Fibroblast of skin of abdomen (primary cell): ENCODE measurements at places on chromosomes 13 and 19.
A peak's percentile ranks its signal among the peaks of the same experiment; 100 is the strongest.

DNA sequence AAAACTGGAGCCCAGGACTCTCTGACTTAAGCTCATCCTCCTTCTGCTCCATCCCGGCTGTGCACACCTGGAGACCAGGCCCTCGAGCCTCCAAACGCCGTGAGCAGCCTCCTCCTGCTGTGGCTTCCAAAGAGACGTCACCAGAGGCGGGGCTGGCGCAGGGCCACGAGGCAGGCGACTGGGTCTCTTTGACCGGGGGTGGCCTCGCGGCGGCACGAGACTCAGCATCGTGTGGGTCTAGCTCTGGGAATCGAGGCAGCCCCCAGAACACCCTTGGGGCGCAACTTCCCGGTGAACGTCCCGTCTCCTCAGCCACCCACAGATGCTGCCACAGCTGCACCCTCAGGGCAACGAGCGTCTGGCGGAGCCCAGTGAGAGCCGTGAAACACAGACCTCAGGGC, 22.8 kb downstream of the RASA3 start:
- no peak for DNase-seq

- peak; percentile 28 for DNase-seq
Observed at GRCh38 chr19:10478476-10478875, 24.7 kb downstream of the KEAP1 start.

GRCh38 chr13:42549552-42549936, 24.4 kb upstream of the TNFSF11 start:
- DNase-seq: no peak

- peak; percentile 93 for DNase-seq
Observed at GRCh38 chr13:42821437-42821836, 40.1 kb downstream of the FAM216B start.

- no peak for DNase-seq
Observed at GRCh38 chr19:30376272-30376671, 4.1 kb downstream of the ZNF536 start.

DNA sequence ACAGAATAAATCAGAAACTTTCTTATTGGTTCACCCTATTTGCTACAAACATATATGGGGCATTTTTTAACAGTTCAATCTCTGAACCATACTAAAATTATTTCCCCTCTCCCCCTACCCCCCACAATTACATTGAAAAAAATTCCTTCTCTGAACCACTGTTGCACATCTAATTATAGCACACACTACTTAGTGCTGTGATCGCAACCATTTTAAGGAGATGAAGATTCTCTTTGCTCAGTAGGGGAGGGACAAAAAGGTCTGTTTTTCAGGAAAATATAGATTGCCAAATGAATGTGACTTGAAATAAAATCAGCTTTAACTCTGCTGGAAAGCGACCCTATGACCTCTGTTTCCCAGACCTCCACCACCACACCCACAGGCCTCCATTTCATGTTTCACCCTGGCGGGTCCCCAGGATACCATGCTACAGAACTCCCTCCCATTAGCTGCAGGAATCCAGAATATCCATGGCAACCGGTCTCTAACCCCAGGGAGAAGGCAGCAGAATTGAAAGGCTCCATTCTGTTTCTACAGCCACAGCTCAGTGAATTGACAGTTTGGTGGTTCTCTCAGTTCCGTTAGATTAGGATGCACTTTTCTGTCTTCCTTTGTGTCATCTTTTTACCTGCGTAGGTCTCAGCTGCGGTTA, 286.3 kb downstream of the TBC1D4 start:
- DNase-seq: no peak

DNA sequence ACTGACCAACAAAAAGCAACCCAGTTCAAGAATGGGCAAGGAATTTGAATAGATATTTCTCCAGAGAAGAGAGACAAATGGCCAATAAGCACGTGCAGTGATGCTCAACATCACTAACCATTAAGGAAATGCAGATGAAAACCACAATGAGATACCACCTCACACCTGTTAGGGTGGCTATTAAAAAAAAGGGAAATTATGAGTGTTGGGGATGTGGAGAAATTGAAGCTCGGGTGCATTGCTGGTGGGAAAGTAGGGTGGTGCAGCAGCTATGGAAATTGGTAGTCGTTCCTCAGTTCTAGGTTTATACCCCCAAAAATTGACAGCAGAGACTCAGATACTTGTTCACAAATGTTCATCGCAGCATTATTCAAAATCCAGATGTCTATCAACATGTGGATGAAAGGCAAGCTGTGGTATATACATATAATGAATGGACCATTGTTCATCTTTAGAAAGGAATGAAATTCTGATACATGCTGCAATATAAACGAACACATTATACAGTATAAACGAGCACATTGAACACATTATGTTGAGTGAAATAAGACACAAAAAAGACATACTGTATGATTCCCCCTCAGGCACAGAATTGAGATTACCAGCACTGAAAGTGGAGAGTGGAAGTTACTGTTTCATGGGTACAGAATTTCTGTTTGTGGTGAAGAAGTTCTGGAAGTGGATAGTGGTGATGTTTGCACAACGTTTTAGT, 927 bp downstream of the CHAMP1 start:
- DNase-seq: no peak

- DNase-seq: no peak
Observed at GRCh38 chr19:52099497-52100138, 4.1 kb upstream of the ZNF841 start.

DNA sequence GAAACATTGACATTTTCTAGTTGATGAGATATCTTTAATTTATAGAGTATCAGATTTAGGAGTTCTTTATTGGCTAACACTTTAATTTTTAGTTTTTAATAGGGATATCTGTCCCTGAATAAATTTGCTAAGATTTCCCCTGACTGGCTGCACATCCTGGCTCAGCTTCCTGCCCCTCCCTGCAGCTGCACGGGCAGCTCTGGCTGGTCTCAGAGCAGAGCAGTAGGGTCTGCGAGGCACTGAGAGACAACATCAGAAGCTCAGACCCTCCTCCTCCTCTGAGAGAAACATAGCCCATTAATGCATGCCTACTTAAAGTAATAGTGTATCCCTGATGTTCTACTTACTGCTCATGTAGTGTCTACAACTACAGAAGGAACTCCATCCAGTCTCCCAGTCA, 139.2 kb downstream of the TNFSF13B start:
- no peak for DNase-seq

DNA sequence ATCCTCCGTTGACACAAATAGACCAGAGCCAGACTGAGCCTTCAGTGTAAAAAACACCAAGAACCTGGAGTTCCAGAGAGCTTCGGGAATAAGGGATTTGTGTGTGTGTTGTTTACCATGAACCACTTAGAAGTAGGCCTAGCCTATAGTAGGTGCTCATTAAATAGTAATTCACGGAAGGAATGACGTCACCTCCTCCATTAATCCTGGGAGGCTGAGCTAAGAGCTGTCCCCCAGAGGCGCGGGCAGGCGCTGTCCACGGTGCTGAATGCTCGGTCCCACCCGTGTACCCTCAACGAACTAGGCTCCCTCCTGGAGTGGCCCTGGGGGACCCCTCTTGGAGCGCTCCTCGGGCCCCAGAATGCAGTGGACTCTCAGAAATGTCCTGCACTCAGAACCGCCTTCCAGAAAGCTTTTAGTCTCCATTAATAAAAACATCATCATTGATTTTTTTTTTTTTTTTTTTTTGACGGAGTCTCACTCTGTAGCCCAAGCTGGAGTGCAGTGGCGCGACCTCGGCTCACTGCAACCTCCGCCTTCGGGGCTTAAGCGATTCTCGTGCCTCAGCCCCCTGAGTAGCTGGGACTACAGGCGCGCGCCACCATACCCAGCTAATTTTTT, 6.5 kb downstream of the UNC13A start:
- peak; percentile 31 for DNase-seq

DNA sequence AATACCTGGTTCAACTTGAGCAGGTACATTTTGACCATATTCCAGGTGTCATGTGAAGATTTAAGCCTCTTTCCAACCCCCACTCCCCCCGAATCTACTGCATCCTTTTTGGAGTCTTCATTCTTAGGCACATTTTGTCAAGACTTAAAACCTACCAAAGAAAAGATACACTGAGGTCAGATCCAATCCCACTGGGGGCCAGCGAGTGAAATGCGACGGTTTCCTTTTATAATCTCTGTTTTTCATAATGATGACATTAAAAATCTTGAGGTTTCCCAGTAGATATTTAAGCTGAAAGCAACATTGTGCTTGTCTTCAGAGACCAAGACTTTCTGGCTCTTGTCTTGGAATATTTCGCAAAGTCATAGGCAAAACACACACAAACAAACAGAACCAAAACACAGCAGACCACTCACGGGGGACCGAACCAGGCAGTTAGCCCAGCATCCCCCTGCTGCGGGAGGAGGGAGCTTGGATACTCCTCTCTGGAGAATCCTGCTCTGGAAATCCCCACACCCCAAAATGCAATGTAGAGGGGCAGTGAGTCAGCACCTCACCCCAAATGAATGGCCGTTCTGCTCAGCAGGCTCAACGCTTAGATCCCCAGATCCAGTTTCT, 506 bp upstream of the GAS6 start:
- DNase-seq: no peak

DNA sequence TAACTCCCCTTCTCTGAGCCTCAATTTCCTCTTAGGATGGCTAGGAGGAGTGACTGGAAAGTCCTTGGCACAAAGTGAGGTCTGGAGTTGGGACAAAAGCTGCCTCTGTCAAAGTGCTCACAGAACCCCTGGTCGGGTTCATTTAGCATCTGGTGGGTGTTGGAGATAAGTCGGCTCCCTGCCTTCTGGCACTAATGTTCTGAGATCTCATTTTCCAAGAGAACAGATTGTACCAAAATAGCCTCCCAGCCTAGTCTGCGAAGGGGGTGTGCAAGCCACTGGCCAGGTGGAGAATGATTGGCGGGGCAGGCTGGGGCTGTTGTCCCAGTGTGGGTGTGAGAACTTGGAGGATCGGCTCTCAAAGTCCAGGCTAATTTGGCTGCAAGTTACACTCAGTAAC, 20.7 kb upstream of the NWD1 start:
- DNase-seq: no peak

GRCh38 chr13:109844396-109844795, 58.0 kb upstream of the IRS2 start:
- peak; percentile 38 for DNase-seq

DNA sequence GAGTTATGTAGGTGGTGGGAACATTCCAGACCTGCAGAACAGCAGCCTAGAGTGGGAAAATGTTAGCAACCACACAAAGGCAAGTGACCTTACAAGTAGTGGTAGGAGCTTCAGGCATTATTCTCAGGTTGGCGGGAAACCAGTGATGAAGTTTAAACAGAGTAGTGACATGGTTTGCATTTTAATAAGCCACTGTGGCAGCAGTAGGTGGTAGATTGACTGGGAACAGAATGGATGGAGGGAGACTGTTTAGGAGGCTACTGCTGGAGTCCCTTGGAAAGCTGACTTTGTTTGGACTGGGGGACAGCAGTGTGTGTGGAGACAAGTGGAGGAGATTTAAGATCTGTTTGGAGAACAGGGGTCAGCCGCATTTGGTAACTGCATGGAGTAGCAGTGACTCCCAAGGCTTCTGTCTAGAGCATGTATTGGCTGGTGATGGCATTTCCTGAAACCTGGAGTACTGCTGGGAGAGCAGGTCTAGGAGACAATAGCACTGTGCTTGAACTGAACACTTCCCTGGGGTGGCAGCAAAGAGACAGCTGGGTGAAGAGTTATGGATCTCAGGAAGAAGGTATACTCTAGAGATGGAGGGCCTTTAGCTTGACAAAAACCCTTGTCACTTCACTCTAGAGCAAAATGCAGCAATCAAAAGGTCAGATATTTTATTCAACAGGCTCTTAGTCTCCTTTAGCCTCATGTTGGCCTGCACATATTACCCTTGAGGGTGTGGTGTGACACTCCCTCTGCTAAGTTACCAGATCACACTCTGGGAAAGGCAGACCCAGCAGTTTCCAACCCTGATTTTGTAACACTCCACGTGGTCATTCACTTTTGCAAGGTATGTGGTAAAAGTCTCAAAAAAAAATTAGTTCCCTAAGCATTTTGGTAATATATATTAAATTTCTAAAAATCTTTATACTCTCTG, 70.3 kb downstream of the DHRS12 start:
- DNase-seq: peak; percentile 20

GRCh38 chr13:83633746-83634145, 248.5 kb downstream of the SLITRK1 start:
- DNase-seq: no peak

- DNase-seq: peak; percentile 13
Observed at GRCh38 chr13:24922387-24922744, 158.4 kb downstream of the RNF17 start.

GRCh38 chr13:111854403-111854802, 212.5 kb upstream of the SOX1 start:
- no peak for DNase-seq

DNA sequence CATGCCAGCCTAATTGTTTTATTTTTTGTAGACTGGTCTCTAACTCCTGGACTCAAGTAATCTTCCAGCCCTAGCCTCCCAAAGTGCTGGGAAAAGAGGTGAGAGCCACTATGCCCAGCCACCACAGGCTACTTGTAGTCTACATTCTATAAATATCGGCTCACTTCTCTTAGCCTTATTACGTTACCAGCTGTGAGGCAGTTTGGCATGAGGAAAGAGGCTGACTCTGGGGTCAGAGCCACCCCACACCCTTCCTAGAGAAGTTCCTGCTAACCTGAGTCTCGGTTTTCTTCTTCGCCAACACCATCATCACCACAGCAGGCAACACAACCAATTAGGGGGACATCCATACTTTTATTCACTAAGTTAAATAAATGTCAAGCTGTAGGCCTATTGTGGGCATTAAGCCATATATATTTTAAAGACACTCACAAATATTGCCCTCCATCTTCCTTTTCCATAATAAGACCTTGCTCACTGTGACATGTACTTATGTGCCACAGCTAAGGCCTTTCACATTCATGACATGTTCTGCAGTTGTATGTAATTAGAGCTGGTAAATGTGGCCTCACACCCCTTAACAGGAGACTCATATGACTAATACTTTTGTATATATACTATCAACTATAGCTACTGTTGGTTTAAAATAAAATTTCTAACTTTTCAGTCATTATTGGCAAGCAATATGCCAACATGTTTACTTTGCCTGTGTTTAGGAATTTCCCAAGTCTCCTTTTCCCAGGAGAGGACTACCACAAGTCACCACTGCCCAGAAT, 5.7 kb downstream of the SLC25A30 start:
- DNase-seq: no peak

DNA sequence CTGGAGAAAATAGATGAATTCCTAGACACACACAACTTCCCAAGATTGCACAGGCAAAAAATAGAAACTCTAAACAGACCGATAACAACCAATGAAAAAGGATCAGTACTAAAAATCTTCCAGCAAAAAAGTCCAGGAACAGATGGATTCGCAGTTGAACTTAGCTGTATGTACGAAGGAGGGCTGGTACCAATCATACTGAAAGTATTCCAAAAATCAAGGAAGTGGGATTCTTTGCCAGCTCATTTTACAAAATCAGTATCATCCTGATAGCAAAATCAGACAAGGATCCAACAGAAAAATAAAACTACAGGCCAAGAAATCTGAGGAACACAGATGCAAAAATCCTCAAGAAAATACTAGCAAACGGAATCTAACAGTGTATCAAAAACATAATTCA, 6.5 kb upstream of the LILRB2 start:
- peak; percentile 67 for DNase-seq
